8988T (cell line): ENCODE measurements at places on chromosomes 5 and 9.

DNA sequence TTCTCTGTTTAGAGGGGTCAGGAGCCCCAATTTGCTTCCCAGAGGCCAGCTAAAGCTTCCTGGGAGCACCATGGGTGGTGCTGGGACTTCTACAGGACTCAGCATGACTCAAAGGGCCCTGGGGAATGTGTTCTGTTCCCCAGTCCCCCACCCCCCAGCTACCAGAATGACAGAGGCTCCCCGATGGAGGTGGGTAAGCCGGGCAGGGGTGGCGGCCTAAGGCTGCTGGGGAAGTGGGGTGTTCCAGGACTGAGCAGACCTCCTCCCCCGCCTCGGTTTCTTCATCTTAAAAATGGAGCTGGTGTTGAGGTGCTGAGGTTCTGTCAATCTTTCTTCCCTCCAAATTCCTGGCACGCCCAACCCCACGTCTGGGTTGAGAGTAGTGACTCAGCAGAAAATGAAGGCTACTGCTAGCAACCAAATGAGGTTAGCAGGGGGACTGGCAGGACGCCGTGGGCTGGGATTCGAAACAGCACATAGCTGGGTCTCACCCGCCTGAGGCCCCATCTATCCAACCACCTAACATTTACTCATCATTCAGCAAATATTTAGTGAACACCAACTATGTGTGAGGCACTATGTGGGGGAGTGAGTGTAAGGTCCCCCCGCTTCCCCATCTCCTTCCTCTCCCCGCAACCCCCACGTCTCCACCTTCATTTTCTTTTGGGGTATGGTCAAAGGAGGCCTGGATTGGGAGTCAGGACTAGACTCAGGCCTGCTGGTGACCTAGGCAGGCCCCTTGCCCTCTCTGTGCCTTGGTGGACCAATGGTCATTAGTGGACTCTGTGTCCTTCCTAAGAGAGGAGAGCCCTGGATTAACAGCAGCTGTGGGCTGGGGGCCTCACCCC, 50.2 kb downstream of the C9orf50 start:
- DNase-seq, result no peak

- no peak for DNase-seq
Measured at GRCh38 chr9:106684940-106685695, 177.8 kb upstream of the ZNF462 start.

DNA sequence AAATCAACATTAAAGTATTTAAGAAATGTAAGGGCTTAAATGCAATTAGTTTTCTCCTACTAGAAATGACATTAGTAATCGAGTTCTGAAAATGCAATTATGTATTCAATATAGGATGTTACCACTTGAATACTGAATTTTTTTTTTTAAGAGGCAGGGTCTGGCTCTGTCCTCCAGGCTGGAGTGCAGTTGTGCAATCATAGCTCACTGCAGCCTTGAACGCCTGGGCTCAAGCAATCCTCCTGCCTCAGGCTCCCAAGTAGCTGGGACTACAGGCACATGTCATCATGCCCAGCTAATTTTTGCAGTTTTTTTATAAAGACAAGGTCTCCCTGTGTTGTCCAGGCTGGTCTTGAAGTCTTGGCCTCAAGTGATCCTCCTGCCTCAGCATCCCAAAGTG, 1.5 kb downstream of the CDC20B start:
- no peak for DNase-seq

GRCh38 chr9:109264877-109265587, 55.8 kb downstream of the EPB41L4B start:
- DNase-seq, result no peak

- no peak for DNase-seq
Measured at GRCh38 chr5:147565524-147565923, 55.7 kb upstream of the DPYSL3 start.

- no peak for DNase-seq
Measured at GRCh38 chr5:30197662-30198061, 995.8 kb upstream of the CDH6 start.

DNA sequence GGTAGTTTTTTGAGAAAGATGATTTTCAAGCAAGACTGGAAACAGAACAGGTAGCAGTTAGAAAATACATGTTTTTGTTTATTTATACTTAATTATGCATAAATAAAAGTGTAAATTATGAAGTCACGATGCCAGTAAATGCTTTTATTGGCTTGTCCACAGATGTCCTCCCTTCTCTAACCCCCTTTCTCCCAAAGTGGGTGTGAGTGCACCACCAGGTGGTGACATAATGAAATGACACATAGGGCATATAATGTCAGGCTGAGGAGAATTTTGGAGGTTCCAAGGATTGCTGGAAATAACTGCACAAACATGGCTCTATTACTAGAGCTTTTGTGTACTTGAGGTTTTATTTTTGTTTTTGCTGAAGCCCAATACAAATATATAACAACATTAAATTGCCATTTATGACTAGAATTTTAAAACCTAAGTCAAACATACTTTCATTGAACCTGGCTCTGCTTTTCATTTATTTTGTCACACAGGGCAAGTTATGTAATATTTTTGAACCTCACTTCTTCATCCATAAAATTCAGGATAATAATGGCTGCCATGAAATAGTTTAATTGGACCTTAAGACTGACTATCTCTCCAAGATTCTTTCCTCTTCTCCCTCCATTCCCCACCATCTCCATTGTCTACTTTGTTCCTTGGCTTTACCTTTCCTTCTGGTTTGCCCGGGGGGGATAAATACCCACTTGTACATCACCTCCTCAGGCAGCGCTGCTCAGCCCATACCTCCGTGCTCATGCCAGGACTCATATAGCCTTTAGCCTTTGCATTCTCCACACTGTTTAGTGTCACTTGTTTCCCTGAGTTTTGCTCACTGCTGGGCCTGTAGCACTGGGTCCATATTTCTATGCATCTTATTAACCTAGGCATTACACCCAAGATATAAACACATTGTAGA, 168.8 kb downstream of the PDE4D start:
- no peak for DNase-seq
